ENCODE measurements at places on chromosomes 2 and 18.

GRCh38 chr2:56185101-56185581 lies 1.4 kb downstream of the CCDC85A start:
- DNase-seq = no peak

DNA sequence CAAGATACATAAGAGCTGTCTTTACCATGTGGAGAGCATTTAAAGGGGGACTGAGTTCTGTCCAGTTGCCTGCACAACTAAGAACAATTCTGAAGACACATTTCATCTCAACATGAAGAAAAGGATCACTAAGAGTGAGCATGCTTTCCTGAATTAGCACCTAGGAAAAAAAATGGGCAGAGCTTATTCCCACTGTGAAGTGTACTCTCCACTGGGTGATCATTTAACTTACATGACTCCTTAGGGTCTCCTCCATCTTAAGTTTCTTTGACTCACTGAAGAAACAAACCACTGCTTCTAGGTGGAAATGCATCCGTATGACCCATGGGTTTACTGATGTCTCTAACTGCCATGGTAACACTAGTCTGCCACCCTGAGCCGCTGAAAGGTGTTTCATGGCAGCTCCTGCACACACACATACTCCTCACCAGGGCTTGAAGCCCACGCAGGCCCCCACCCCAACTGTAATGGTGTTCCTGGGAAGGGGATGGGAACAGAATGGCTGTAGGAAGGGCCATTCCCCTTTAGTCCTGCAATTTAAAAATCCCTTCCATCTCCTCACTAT lies 27.1 kb downstream of the HDLBP start:
- DNase-seq = no peak

DNA sequence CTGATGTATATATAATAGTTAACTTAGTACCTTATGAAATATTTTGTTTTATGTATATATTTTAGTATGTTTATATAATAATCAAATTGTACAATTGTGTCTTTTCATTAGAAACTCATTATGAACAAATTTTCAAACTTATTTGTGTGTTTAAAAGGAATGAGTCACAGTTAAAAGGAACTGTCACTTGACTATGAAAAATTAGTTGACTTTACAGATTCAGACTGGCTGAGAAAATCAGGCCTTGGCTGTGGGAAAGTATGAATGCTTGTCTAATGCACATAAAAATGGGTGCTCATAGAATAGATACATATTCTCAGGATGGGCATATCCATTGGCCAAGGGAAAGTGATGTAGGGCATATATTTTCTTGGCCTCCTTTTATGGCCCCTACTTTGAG lies 576.8 kb downstream of the SATB2 start:
- no peak for DNase-seq

GRCh38 chr2:28649481-28650265 lies 102.0 kb upstream of the PPP1CB start:
- DNase-seq = no peak

- no peak for DNase-seq
Observed at GRCh38 chr2:110124939-110125691, 9.5 kb upstream of the MALL start.

DNA sequence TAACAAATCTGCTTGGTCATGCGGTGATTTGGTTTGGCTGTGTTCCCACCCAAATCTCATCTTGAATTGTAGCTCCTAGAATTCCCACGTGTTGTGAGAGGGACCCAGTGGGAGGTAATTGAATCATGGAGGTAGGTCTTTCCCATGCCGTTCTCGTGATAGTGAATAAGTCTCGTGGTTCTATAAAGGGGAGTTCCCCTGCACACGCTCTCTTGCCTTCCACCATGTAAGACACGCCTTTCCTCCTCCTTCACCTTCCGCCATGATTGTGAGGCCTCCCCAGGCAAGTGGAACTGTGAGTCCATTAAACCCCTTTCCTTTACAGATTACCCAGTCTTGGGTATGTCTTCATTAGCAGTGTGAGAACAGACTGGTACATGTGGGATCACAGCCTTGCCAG lies 36.7 kb downstream of the TRABD2A start:
- DNase-seq = no peak

DNA sequence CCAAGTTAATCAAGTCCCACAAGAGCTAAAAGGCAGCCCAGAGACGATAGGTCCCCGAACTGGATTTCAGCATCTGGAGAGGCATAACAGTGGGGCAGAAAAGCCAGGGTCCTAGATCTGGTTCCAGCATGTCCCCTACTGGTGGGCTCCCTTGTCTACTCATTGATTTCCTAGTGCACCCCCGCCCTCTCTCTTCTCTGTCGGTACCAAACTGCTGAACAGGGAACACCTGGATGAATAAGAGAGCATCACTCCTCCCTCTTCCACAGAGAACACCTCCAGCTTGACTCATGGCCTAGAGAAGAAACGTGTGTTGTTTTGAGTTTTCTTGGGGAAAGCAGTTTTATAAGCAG lies 101.3 kb downstream of the FOXI3 start:
- DNase-seq = peak; percentile 8

DNA sequence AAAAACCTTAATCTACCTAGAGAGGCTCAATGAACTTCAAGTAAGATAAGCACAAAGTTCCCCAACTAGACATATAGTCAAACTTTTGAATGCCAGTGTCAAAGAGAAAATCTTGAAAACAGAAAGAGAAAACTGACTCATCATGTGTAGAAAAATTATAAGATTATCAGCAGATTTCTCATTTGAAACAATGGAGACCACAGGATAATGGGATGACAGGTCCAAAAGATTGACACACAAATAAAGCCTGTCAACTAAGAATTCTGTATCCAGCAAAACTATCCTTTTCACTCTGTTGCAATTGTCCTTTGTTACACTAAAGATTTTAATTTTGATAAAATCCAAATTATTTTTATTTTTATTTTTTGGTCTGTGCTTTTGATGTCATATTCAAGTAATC lies 61.6 kb downstream of the COPS8 start:
- DNase-seq = no peak

DNA sequence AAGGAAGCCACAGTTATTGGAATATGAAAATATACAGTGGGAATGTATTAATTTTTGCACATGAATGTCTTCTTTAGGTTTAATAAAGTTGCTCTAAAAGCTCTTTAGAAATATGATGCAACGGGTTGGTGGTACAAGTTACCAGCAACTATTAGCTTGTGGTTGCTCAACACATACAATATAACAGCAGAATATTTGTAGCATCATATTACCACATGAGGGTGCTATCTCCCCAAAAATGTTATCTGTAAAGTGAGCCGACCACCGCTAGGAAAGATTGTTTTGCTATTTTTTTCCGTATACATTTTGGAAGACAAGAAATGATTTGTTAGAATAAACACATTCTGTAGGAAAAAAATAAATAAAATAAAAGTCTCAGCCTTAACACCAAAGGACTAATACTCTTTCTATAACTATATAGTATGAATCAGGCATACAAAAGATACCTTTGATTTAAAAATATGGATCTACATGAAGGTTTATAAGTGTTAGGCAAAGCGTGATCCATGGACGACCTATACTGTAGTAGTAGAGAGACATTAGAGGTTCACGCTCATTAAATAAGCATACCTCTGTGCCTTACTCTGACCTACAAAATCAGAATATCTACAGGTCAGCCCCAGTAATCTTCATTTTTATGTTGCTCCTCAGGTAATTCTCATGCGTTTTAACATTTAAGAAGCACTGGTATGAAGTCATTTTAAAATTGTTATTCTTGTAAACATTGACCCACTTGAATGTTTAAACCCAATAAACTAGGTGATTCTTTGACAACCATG lies 1110.6 kb upstream of the ACVR2A start:
- DNase-seq = no peak

DNA sequence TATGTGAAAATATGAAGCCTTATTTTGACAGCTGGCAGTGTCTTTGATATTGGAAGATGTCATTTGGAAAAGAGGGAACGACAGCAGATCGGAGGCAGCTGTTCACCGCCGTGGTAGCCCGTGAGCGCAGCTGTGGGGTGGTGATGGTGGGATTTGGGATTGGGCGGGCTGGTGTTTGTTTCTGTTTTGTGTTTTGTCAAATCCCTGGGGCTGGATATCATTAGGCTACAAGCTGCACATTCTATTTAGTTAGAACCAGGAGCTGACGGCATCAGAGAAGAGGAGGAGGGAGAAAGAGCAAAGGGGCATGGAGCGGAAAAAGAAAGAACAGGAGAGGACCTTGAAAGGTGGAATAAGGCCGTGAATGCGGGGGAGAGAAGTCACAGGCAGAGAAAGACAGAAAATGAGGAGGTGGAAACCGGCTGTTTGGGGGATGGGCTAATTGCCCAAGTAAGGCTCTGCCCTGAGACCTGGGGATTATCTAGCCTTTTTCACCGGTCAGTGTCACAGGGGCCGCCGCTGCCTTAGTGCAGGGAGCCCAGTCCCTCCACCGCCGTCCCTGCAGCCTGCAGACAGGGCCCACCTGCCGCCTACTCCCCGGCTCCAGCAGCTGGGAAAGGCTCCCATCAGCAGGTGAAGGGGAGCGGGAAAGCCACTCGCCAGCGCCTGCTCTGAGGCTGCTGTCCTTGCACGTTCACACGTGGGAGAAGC lies 88.0 kb downstream of the ZCCHC2 start:
- no peak for DNase-seq

GRCh38 chr18:68992719-68993482 lies 195.0 kb downstream of the CCDC102B start:
- no peak for DNase-seq

DNA sequence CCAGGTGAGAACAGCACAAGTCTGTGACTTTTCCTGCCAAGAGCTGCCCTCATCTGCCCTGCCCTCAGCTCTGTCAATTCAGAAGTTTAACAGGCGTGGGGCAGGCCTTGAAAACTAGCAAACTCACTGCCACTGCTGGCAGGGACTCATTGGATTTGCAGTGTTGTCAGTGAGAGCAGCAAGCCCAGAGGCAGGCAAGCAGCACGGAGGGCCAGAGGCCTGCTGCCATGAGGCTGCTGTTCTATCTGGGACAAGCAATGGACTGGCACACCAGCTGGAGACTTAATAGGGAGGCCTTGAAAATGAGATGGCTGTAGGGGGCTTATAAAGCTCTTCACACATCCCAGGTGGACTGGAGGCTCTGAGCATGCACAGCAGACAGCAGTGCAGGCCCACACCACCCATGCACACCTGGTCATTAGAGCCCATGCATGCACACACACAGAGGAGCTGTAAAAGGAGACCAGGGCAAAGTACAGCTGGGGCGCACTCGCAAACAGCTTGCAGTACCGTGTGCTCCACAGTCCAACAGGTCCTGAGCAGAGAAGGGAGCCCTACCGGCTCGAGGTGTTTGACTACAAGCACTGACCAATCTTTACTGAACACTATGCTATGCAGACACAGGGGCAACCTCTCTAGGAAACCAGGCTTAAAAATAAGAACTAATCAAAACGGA lies 28.7 kb downstream of the MGAT4A start:
- no peak for DNase-seq

GRCh38 chr2:97005353-97005752 lies 19.0 kb upstream of the FAM178B start:
- no peak for DNase-seq

GRCh38 chr2:64404002-64404731 lies 49.8 kb upstream of the LGALSL start:
- DNase-seq = no peak

DNA sequence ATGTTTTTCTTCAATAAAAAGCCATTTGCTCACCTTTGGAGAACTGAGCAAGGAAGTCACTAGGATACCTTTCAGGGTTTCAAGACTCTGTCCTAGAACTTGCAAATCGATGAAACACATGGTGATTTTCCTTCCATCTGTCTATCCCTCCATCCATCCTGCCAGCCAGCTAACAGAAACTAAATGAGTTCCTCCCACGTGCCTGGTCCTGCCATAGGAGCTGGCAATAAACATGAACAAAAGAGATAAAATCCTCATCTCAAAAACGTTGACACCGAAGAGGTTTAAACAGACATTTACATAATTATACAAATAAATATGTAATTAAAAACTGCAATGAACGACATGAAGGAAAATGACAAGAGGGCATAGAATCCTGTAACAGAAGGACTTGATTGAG lies 249.0 kb downstream of the PID1 start:
- DNase-seq = no peak

- peak; percentile 7 for DNase-seq
Observed at GRCh38 chr2:152097290-152097800, 1.5 kb downstream of the CACNB4 start.

GRCh38 chr18:79402977-79403722 lies 7.4 kb downstream of the NFATC1 start:
- no peak for DNase-seq

DNA sequence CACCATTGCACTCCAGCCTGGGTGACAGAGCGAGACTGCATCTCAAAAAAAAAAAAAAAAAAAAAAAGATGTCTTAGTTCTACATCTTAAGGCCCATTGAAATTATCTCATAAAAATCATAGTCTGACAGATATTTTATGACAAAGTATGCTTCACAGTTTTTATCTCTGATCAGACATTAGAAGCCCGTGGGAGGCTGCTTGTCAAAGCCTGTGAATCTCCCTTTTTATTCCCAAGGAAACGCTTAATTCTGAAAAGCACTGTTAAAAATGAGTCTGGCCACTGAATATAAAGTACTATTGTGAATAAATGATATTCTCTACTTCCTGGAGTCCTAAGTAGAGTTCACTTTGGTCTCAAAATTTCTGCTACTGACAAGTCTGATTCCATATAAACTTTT lies 71.1 kb downstream of the ZDBF2 start:
- DNase-seq = no peak

DNA sequence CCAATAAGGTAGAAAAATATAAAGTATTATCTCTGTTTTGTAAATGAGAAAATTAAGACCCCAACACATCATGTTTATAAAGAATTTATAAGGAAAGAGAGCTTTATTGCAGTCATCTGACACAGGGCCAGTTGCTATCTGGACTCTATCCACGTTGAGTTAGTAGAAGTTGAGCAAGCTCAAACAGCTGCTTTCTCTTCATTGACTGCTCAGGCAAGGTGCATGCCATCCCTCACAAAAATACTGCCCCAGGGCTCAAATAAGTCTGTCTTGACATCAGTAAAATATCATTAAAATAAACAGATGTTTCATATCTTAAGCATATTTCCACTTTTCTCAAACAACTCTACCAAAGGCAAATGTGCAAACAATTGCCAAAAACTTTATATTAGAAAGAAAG lies 14.8 kb downstream of the COL5A2 start:
- no peak for DNase-seq

DNA sequence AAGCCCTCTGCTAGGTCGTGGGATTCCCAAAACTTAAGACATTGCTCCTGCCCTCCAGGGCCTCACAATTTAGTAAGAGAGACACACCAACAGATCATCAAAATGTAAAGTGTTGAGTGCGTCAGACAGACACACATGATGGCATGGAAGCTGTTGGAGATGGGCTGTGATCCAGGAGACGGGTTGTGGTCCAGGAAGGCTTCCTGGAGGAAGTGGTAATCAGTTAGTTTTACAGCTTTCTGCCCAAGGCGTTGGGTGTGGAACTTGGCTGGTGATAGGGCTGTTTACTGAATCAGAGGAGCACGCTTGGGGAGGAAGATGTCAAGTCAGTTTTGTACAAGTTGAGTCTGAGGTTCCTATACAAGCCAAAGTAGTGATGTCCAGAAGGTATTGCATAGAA lies 24.0 kb upstream of the GLI2 start:
- DNase-seq = no peak

DNA sequence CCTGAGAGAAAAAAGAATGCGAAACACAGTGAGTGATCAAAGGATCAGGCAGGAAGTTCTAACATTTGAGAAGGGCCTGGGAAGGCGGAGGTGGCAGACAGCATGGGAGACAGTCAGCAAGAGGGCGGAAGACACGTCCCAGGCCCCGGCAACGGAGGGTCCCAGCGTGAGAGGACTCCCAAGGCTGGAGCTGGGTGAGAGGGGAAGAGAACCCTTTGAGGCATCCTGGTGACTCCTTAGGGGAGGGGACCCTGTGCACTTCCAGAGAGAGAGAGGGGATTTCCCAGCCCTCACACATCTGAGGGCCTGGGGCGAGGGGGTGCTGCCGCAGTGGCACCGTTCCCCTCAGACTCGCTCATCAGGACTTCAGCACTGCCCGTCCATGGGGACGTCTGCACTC lies 133.4 kb downstream of the RTP5 start:
- DNase-seq = no peak

Measured in GM12891 (cell line).